HCT116 (cell line): ENCODE measurements at places on chromosomes 12 and 14. TPM values are rescaled to one million over a fixed set of nuclear protein-coding genes. Genes with fewer than 3 reads are reported as not detected.

DNA sequence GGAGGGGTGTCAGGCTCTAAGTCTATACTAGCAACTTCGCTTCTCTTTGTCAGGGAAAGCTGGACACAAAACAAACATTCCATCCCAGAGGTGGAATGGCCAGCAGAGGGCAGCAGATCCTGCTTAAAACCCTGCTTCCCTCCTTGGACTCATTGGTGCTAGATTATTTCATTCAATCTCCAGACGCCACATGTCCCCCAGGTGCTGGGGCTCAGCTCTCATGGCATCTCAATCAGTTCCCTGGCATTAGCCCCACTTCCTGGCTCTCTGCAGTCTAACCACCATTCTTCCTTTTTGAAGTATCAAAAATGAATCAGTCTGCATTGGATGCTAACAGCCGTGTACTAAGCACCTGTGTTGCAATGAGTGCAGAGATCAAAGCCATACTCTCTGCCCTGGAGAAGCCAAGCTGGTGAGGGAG is 8.1 kb upstream of the PPP1R1A start:
- H3K27ac ChIP-seq: no peak overlapping the region
- no peak overlapping the region for H3K4me3 ChIP-seq
- no peaks in the 10 kb centered on the region for H3K36me3 ChIP-seq
- no peaks in the 10 kb centered on the region for H3K4me1 ChIP-seq
- H3K27me3 ChIP-seq: no peaks in the 10 kb centered on the region; the same call in 1 of the 2 replicates

- H3K4me3 ChIP-seq: no peak overlapping the region
- H3K36me3 ChIP-seq: no peaks in the 10 kb centered on the region
These were observed 306.7 kb downstream of the ZFP36L1 start for GRCh38 chr14:68486033-68486732.

GRCh38 chr12:2752676-2753371 is 41.9 kb upstream of the FKBP4 start:
- no peaks in the 10 kb centered on the region for H3K4me1 ChIP-seq
- H3K27ac ChIP-seq: no peak overlapping the region
- H3K4me3 ChIP-seq: no peak overlapping the region

Gene USP44
- 0.17 TPM for total RNA-seq

Gene FZD10
- total RNA-seq: not detected
